ENCODE measurements at places on chromosomes 1 and 21.

GRCh38 chr1:2961661-2962060 is 59.6 kb upstream of the ACTRT2 start:
- DNase-seq = no peak

DNA sequence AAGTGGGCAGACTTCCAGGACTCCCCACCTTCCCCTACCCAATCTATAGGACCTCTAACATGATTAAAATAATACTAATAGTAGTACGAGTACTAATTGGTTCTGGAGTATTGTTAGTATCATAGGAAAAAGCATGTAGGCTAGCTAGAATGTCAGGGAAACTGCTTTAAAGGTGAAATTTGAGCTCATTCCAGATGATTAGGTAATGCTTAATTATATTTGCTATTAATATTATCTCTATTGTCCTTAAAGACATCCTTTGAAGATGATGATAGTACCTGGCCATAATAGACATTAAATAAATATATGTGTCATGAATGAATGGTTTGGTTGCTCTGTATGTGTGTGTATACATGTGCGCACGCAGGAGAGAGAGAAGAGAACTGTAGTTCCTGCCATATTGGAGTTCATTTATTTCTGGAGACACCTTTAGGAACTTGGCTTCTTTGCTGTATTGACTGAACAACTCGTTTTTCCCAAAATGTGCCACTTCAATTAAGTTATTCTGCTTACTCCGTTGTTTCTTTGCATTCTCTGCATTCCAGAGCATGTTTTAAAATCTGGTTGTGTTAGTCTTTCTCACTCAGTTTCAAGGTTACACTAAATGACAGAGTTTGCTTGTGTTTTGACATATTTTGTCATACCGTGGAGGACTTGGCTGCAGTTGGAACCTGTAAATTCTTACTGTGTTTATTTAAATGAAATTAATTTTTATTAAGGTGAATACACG is 117.1 kb downstream of the OSBPL9 start:
- DNase-seq = no peak

DNA sequence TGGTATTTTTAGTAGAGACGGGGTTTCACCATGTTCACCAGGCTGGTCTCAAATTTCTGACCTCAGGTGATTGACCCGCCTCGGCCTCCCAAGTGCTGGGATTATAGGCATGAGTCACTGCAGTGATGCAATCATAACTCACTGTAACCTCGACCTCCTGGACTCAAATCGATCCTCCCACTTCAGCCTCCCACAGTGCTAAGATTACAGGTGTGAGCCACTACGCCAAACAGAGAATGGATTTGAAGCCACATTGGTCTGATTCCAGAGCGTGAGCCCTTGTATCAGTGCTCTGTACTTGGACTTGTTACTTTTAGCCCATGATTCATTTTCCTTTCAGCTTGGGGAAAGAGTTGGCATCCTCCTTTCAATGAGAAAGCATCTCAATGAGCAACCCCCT is 14.9 kb upstream of the ZNF683 start:
- no peak for DNase-seq

- no peak for DNase-seq
These were observed 355.2 kb downstream of the PBX1 start for GRCh38 chr1:164914208-164914607.

DNA sequence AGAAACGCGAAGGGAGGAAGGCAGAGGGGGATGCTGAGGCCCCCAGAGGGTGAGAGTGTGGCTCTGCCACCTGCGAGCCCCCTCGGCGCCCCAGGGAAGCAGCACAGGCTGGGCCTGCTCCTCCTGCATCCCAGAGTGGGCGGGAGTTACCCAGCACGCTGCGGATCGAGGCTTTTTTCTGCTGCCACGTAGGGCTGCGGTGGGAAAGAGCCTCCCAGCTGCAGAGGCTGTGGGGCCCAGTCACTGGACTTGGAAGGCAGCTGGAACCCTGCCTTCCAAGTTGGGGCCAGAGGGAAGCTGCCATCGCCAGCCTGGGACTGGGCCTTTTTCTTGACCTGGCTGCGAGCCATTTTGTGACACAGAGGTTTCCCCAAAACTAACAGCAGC is 2.3 kb upstream of the GRIK3 start:
- DNase-seq = no peak

- no peak for DNase-seq
These were observed 2.7 kb upstream of the COL6A2 start for GRCh38 chr21:46095083-46095719.

DNA sequence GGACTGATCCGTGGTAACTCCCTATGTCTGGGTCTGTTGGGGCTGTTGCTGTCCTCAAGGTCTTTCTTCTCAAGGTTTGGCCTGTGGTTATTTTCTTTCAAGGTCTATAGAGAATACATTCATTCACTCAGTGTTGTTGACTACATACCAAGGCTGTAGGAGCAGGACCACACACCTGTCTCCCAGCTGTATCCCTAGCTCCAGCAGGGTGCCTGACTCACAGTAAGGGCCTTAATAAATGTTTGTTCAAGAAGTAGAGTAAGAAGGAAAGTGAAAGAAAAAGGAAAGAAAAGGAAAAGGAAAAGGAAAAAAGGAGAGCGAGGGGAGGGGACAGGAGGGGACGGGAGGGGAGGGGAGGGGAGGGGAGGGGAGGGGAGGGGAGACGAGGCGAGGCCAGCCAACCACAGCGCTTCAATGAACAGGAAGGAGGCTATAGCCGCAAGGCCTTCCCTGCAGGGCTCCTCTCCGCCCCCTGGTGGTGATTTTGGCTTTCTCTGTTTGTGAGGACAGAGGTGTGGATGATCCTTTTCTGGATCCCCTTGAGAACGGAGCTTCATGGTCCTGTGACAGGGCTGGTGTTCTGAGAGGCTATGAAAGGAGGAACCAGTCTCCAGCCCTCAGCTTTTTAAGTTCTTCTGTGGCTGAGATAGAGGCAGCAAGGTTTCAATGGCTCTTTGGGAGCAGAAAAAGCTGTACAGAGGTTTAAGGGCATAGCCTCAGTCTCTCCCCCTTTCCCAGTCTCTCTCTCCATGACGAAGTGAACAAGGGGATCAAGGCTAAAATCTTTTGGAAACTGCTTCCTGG is 30.6 kb upstream of the LCE5A start:
- DNase-seq = peak; percentile 68

DNA sequence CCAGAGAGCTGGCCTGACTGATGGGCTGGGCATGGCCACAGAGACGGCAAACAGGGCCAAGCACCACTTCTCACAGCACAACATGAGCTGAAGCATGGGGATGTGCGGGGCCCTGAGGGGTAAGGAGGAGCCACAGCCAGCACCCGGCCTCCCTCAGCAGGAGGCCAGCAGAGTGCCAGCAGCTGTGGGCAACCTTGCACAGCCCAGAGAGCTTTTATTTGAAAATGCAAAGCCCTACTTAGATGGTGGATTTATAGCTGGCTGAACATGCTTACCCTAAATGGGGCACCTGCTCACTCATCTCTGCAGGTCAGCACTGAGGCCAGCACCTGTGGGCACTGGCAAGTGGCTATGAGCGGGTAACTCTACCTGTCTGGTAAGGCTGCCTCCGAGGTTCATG is 44.1 kb downstream of the SLC66A1 start:
- no peak for DNase-seq

DNA sequence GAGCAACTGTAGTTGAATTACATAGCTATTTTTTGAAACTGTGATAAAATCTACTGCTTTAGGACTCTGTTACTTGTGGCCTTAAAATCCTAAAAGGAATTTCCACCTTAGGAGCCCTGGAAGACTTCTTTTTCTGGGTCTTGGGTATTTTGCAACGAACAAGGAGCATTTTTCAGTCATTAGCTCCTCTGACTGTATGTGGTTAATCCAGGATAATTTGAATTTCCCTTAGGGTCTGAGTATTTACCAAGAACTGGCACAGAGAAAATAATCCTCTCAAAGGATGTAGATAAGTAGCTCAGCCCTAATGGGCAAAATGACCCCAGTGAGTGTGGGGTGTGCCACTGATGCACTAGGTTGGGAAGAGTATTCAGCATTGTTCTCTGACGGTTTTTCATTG is 170.4 kb downstream of the VAV3 start:
- no peak for DNase-seq

DNA sequence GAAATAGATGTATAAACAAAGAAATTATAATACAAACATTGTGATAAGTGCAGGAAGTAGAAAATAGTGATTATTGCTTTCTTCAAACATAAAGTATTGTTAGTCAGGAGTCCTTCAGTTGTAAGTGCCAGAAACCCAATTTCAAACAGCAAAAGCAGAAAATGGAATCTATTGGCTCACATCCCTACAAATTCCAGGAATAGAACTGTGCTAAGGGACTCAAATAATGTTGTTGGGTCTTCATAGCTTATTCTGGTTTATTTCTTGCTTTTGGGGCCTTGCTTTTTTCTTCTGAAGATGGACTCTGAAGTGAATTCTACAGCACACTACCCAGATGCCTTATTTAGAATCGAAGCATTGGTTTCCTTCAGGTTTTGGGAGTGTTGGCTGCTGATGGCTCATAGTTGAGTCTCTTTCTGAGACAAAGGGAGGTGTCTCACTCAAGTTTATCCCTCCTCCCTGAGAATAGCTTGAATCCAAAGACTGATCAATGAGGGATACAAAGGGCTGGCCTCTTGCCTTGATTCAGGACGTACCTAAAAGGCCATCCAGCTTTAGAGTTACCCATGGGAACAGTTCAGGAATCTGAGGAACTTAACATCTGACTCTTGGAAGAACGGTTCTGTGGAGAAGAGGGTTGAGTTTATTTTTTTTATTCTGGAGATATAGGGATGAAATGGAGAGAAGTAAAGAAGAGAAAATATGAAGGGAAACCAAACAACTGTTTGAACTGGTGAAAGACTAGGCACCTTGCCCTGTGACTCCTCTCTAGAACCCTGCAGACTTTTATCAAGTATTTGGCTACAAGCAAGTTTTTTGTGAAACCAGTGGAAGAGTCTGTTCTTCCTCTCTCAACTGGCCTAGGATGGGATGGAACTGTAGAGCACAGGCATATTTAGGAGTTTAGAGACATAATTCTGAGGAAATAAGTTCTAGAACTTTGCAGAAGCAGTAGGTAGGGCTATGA is 39.0 kb upstream of the ATG4C start:
- DNase-seq = no peak

DNA sequence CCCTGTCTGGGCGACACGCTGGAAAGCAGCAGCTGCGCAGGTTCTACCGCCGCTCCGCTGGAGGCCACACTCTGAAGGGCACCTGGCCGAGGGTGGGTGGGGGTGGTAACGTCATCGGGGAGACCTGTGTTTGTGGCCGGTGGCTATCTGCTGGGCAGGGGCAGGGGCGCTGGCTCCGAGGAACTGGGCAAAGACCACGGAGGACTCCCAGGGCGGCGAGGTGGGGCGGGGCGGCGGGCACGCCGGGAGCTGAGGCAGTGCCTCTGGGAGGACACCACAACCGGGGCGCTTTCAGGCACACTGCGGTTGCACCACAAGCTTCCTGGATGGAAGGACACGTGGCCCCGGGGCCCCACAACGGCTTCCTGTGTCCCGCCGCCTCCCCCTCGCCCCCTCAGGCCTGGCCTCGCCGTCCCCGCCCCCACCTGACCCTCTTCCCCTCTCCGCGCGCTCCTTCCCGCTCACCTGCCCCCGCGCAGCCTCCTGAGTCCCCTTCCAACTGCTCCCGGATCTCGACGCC is 3.3 kb upstream of the DENND2D start:
- DNase-seq = peak; percentile 89

- DNase-seq = no peak
These were observed 404.8 kb downstream of the KCTD3 start for GRCh38 chr1:215971793-215972441.

DNA sequence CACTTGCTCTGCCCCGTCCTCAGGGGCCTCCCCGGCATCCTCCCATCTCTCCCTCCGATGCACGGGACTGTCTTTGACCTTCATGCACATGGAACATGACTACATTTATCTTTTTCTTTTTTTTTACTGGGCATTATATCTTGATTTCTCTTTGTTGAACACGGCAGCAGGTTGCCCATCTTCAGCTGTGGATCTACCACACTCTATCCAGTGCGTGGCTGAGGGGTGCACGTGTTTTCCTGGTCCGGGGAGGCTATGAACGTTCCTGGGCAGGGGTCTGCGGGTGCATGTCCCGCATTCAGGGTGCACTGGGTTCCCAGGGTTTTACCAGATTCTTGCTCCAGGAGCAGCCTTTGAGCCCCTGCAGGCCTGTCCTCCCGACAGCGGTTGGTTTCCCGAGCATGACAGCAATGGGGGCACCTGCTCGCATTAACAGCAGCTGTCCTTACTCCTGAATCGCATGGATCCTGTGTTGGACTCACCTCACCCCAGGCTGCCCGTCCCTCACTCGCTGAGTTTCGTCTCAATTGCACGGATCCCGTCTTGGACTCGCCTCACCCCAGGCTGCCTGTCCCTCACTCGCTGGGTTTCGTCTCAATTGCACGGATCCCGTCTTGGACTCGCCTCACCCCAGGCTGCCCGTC is 7.4 kb downstream of the POFUT2 start:
- DNase-seq = no peak

- no peak for DNase-seq
These were observed 3.9 kb upstream of the CD247 start for GRCh38 chr1:167522246-167522645.

DNA sequence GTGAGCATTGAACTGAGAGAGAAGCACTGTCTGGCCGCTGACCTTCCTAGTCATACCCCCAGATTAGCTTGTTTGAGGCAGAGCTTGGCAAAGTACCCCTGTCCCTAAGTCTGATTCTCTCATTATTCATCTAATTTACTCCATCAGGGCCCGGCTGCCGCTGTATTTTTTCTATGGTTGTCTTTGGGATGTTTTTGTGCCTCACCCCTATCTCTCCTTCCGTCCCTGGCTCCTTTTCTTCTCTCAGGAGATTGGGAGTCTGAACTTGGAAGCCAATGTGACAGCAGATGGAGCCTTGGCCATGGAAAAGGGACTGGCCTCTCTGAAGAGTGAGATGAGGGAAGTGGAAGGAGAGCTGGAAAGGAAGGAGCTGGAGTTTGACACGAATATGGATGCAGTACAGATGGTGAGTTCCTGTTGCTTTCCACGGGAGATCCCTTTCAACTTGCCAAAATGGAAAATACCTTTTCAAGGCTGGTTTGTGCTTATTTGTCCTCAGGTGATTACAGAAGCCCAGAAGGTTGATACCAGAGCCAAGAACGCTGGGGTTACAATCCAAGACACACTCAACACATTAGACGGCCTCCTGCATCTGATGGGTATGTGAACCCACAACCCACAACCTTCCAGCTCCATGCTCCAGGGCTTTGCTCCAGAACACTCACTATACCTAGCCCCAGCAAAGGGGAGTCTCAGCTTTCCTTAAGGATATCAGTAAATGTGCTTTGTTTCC is 53.9 kb downstream of the LAMC2 start:
- no peak for DNase-seq

All from HT-29 (cell line).